ENCODE measurements at places on chromosomes 7 and 10.

GRCh38 chr7:83695128-83695960 is 46.4 kb upstream of the SEMA3E start:
- no peak for DNase-seq

GRCh38 chr10:61640856-61641255 is 21.9 kb upstream of the CABCOCO1 start:
- no peak for DNase-seq

- no peak for DNase-seq
Observed at GRCh38 chr7:41869997-41870396, 167.1 kb upstream of the INHBA start.

GRCh38 chr7:39453743-39454355 is 112.4 kb upstream of the YAE1 start:
- peak; percentile 64 for DNase-seq

DNA sequence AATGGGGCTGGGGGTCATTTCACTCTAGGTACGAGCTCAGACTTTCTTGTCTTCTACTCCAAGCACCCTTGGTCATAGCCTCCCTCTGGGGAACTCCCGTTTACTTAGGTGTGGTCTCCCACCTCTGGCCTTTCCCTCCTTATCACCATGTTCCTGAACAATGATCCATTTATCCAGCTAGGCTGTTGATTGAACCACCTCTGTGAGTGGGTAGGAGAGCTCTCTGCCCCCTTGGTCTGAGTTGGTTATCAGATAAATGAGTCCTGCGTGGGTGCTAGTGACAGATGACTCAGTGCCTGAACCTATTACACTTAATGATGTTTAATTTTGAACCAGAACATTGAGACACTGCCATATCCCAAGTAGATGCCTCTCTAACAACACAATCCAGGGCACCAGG is 9.4 kb downstream of the BLNK start:
- DNase-seq, result no peak

DNA sequence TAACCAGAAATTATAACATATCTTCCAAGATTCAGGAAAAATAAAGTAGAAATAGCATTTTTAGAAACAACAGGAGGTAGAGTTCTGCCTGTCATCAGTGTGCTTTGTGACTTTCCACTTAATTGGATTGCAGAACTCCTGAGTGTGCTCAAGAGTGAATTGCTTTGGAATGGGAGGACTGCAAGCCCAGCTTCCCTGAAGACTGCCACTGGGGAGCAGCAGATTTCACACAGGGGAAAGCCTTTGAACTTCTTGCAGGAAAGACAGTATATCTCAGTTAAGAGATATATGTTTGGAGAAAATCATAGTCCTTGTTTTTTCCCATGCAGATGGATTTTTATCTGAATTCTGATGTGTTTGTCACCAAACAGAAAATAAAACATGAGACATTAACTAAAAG is 124.5 kb downstream of the TMEM168 start:
- no peak for DNase-seq

- DNase-seq, result no peak
Observed at GRCh38 chr7:40182452-40182851, 47.6 kb downstream of the SUGCT start.

- DNase-seq, result no peak
Observed at GRCh38 chr7:68381731-68382130, 1216.5 kb upstream of the AUTS2 start.

- no peak for DNase-seq
Observed at GRCh38 chr7:157002819-157003421, 7.5 kb downstream of the MNX1 start.

DNA sequence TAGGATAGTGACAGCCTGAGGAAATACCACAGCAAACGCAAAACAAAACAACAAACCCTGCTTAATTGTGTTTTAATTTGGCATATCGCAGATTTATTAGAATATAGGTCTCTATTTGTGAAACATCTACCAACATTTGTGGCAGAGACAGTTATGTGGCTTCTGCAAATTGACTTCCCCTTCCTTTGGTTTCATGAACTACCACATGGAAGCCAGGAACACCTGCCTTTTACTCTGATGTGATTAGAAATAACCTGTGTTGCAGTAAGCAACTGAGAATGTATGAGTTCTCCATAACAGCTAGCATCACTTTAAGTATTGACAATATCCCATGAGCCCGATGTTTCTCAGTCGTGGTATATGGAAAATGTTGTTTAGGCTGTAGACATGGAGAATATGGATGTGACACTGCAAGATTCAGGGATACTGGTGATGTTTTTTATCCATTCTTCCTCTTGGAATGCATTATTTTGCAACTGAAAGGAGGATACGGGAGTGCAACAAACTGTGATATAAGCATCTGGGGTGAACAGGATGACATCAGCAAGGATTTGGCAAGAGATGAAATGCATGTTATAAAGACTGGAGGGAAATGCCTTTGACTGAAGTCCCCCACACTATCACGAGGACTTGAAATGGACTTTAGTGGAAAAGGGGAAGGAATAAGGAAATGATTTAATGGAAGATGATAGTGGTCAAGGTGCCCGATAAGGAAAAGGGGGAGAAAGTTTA is 95.9 kb downstream of the CUBN start:
- DNase-seq, result no peak

DNA sequence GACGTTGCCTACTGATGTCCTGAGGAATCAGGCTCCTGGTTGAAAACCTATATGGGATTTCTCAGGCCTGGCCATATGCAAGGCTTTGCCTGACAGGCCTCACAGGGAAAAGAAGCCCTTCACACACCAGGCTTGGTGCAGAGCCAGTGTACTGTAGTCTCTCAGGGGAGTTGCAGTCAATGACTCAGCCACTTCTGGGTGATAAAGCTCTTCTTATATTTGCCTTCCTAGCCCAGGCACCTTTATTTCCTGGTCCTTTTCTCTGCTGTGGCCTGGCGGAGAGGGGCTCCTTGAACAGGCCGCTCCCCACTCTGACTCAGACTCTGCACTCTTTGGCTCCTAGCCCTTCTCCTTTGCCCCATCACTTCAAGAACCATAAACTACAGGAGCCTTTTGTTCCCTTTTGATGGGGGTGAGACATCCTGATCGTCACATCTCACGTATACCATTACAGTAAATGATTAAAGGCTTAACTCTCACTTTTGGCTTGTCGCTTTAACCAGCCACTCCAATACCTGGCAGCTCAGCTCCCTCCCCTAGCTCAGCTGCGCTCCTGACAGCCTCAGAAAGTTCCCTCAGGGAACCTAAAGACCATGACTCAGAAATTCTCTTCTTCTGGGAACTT is 33.5 kb downstream of the DPY19L1 start:
- DNase-seq, result no peak

DNA sequence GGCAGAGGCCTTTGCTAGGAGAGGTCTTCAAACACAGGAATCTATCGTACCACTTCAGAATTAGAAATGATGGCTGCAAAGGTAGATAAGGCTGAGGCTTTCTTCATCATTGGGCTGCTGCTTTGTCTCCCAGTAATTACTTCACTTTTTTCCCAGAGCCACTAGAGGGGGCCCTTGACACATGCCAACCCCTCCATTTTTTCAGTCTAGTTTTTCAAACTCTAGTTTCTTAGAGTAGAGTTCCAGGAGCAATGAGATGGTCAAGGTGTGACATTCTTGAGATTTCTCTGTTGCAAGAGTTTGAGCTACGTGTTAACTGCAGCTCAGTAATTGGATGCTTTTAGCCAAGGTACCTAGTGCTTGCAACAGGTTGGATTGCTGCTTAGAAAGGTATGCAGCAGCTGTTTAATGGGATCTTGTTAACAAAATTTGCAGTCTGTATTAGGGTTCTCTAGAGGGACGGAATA is 33.8 kb upstream of the RBM20 start:
- DNase-seq, result peak; percentile 55

DNA sequence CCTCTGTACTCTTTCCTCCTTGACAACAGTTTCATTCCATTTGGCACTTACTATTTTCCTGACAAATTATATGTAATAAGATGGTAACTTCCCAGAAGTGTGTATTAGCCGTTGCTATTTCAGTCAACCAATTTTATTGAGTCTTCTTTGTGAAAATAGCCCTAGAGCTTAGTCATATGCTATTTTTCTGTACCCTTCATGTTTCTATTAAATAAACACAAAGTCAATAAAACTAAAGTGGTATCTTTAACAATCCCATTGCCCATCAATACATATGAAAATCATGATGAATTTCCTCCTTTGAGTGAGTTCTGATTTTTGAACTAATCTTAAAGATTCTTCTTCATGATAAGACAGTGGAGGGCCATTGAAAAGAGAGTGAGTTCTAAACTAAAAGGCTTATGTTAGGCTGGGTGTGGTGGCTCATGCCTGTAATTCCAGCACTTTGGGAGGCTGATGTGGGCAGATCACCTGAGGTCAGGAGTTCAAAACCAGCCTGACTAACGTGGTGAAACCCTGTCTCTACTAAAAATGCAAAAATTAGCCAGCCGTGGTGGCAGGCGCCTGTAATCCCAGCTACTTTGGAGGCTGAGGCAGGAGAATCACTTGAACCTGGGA is 5.9 kb upstream of the MYPN start:
- no peak for DNase-seq

DNA sequence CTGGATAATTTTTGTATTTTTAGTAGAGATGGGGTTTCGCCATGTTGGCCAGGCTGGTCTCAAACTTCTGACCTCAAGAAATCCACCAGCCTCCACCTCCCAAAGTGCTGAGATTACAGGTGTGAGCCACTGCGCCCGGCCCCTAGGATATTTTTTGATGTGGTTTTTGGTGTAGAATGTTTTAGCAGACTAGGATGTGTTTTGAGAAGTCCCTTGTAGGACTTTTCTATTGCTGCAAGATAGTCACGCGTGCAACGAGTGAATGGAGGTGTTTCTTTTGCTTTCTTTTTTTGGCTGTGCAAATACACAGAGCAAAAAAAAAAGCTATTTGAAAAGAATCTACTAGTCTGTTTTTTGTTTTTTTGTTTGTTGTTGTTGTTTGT is 29.8 kb upstream of the KLF6 start:
- no peak for DNase-seq

GRCh38 chr7:33757563-33758165 is 147.7 kb upstream of the BMPER start:
- DNase-seq, result no peak

DNA sequence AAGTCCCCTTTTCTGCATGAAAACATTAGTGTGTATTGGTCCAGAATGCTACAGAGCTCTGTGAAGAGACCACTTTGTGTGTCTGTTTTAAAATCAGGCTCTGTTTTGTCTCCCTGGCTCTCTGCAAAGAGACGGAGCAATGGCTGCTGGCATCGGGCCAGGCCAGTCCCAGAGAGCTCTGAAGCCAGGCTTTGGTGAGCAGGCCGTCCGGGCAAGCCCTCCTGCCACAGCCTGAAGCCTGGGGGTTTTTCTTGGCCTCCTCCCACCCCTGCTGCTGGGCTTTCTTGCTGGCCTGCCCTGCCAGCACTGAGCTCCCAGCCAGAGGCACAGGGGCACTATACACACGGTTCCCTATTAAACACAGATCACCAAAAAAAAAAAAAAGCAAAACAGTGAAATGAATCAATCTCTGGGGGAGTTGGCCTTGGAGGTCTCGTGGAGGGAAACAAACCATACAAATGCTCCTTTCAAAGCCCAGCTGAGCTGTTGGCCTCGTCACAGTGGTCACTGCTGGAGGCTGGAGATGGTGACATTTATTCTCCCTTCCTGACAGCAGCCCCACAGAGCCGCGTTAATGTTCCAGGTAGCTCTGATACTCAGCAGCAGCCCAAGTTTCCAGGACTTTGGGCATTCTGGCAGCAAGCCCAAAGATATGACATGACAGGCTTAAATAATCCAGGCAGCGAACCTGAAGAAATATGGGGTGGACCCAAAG is 237.2 kb downstream of the TCF7L2 start:
- peak; percentile 23 for DNase-seq

GRCh38 chr7:93877742-93878141 is 12.8 kb downstream of the TFPI2 start:
- no peak for DNase-seq

DNA sequence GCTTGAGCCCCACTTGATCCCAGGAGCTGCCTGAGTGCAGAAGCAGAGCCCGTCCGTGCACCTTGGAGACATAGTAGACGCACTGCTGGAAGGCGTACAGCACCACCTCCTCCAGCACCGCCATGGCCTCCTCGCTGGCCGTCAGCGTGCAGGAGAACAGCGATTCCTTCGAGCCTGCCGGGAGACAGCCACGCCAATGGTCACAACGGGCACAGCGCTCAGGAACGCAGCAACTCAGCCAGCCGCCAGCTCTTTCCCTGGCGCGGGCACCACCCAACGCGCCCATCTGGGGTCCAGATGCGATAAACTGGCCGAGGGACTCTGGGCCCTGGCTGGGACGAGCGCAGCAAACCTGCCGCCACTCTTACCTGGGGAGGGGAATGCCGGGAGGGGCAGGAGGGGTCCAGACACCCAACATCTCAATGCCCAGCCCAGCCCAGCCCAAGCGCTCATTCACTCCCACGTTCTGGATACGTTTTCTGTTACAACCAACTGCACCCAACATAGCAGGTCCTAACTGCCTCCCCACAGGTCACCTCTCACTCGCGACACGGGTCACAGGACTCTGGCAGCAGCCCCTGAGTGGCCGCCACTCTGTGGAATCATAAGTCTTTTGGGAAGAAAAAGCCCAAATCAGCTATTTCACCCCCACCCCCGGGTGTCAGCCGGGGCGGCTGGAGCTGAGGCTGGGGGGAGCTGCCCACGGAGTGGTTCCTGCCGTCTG is 41.9 kb downstream of the AP5Z1 start:
- DNase-seq, result no peak

GRCh38 chr10:36182179-36182566 is 540.1 kb upstream of the FZD8 start:
- DNase-seq, result no peak

DNA sequence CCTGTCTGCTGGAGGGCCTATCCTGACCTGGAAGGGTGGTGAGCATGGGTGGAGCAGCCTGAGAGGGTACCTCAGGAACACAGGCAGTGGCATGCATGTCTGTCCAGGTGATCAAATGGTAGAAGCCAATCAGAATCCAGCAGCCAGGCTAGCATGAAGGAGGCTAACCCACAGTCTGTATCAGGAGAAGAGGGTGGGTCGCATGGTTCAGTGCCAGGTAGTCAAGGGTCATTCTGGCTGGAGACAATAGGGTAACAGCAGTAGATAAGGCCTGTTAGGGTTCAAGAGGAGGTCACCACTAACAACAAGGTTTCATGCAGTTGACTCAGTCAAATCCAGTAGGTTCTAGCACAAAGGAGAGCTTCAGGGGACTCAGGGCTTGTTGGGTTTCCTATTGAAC is 10.4 kb downstream of the ALDH18A1 start:
- DNase-seq, result no peak

DNA sequence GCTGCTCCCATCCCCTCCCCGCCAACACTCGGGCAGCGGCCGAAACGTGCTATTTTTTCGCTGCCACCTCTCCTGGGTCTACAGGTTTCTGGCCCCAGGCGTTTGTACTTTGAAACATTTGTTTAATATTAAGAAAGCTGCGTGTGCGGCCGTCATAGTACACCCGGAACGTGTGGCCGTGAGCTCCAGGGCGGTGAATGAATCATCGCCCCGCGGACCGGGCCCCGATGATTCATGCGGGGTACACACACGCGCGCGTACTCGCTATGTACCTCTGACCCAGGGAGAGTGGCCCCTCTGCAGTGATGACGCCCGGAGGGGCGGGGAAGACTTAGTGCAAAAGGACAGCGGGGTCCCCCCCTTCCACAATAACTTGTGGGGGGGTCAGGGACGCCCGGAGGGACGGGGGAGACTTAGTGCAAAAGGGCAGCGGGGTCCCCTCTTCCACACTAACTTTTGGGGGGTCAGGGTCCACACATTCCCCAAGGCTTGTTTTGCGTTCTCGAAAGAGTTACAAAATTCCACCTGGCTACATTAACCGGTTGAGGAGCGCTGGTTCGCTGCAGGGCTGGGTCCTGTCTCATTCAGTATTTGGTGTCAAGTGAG is 56.5 kb upstream of the PCGF5 start:
- DNase-seq, result peak; percentile 5

All from dermis microvascular lymphatic vessel endothelial cell (primary cell).